PC-9 (cell line): ENCODE measurements at places on chromosomes 1 and 21.

- no peak for DNase-seq
Measured at GRCh38 chr1:109316506-109316905, 9.7 kb upstream of the MYBPHL start.

DNA sequence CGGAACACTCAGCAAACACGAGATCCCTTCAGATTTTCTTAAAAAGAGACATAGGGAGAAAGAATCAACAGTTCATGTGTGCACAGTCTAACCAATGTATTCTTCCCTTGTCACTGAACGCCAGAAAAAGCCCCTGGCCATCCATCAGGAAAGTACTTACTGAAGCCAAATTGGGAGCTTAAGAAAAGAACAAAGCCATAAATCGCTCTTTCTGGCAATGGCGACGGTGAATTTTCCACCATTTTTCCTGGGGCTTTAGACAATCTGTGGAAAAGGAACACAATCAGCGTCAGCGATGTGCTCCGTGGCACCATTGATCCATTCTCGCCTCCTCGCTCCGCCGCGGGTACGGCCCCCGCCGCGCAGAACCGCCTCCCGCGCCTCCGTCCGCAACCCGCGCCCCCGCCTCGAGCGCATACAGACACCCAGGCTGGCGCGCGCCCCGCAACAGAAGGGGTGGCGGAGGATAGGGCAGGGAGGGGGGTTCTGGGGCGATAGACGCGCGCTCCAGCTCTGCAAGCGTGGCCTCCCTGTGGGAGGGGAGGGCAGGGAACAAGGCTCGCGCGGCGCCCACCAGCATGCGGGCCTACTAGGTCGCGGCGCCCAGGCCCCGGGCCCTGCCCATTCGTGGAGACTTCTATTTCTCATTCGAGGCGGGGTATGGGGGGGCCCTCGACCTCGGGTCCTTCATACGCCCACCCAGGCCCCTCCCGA, 440 bp downstream of the PIGP start:
- DNase-seq: peak; percentile 50

GRCh38 chr1:21608798-21609197, 60.4 kb downstream of the RAP1GAP start:
- no peak for DNase-seq

DNA sequence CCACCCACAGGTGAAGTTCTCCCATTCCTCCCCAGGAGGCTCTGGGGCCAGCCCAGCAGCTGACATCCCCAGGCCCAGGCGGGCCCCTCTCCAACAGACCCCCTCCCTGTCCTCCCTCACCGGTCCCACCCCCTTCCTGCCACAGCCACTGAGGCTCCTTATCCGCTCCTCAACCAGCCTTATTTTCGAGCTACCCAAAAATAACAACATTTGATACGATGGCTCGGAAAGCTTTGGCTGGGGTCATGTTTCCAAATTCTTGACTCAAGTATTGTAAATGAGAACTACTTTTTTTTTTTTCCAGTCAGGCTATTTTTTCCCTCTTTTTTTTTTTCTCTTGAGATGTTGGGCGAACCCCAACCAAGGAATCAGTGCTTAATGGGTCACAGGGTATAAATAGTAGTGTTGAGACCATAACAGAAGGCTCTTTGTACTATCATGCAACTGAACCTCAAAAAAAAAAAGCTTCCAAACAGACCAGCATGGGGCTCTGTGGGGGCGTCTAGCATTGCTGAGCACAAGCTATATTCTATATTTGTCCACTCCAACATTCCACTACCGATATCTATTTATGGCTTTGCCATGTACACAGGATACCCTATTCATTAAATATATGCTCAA, 27.2 kb downstream of the IRF2BP2 start:
- DNase-seq: no peak

GRCh38 chr1:152459596-152460528, 45.8 kb upstream of the CRNN start:
- peak; percentile 39 for DNase-seq

DNA sequence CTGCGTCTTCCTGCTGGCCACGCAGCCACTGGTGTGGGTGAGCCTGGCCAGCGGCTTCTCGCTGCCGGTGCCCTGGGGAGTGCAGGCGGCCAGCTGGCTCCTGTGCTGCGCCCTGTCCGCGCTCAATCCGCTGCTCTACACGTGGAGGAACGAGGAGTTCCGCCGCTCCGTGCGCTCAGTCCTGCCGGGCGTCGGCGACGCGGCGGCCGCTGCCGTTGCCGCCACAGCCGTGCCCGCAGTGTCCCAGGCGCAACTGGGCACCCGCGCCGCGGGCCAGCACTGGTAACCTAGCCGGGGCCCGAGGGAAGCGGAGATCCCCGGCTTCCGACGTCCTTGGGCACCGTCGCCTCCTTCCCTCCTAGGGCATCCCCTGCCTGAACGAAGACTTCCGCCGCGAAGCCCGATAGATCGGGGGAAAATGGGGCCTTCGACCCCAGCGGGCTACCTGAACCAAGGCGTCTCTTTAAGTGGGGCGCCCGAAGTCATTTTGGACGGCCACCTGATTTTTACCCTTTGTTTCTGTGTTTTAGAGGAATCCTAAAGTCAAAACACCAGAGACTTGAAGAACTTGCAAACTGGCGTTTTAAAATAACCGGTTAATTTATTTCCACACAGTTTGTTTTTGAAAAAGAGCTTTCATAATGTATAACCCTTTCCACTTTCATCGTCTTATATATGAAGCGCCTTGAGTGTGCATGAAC, 2.0 kb downstream of the GPR88 start:
- DNase-seq: no peak

DNA sequence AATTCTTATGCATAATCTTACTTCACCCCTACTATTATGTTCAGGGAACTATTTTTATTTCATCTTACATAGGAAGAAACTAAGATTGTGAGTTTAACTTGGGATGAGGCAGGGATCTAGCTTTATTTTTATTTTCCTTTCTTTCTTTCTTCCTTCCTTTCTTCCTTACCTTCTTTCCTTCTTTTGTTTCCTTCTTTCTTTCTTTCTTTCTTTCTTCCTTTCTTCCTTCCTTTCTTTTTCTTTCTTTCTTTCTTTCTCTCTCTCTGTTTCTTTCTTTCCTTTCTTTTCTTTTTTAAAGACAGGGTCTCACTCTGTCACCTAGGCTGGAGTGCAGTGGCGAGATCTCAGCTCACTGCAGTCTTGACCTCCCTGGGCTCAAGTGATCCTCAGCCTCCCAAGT, 28.9 kb downstream of the NEK2 start:
- DNase-seq: no peak

DNA sequence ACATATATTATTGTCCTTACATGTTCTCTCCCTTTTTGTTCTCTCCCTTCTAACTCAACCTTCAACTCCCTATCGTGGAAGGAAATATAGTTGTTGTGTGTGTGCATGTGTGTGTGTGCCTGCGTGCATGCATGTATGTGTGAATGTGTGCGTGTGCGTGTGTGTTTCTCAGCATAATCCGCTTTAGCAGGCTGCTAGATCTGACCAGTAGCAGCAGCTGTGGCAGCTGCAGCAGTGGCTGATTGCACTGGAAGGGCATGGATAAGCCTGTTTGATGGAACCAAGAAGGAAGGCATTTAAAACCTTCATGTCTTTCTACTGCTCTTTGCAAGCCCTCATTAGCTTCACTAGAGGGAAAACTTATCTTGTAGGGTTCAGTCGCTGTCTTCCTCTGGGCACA, 65.6 kb upstream of the IRF2BP2 start:
- DNase-seq: no peak

GRCh38 chr21:34922479-34922878, 126.6 kb downstream of the RUNX1 start:
- no peak for DNase-seq

- DNase-seq: no peak
Measured at GRCh38 chr1:181659321-181659957, 176.1 kb downstream of the CACNA1E start.

DNA sequence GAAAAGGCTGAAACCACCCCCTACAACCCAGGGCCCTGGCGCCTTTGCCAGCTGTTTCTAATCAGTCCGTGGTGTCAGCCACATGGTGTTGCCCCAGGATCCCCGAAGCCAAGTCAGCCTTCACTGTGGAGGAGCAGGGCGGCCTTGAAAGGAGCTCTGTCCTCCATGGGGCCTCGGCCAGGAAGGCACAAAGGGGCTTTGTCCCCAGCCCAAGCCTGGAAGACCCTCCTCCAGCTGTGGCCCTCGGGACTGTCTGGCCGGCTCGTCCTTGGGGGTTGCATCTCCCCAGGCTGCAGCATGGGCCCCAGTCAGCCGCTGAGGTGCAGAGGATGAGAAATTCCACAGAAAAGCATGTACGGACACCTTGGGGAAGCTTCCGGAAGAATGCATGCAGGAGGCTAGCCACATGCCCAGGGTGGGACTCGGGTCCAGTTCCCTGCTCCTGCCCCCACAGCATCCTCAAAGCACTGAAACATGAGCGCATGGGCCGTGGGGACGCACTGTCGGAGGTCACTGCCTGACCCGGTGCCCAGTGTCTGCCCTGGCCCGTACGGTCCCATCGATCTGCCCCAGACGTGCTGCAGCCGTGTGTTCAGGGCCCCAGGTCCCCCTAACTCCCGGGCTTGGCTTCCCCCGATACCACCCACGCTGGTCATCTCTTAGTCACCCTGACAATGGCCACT, 38.6 kb upstream of the POFUT2 start:
- DNase-seq: no peak

GRCh38 chr1:180947901-180948640, 35.4 kb downstream of the KIAA1614 start:
- peak; percentile 39 for DNase-seq

- no peak for DNase-seq
Measured at GRCh38 chr1:51422367-51423072, 92.2 kb upstream of the TTC39A start.

DNA sequence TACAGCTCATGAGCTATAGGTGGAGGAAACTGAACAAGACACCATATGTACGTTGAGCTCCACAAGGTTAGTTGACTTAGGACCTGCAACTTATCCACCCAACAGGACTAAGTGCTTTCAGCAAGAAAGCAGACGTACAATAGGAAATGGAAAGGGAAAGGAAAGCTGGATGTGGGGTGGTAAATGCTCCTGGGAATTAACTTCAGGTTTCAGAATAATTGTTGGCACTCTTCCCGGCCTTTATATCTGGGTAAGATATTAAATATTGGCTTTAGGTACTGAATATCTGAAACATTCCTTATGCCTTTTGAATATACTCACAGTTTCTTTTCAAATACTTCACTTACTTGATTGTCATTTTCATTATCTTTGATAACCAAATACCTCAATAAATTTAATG, 36.3 kb downstream of the GLMN start:
- peak; percentile 35 for DNase-seq

DNA sequence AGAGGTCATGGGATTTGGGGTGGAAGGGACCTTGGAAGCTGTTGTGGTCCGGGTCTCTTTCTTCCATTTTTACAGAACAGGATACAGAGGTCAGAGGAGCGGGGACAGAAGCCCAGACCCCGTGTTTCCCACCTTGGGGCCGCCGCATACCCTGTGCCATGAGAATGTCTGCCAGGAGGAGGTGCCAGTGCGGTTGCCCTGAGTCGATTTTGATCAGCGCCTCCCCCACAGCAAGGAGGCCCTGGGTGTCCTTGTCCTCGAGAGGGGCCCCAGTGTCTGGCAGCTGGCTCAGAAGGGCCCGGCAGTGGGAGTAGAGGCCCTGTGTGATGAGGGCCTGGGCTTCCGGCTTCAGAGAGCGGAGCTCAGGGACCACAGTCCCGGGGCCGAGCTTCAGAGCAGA, 12.3 kb upstream of the MMEL1 start:
- no peak for DNase-seq

GRCh38 chr1:97654876-97655585, 265.8 kb downstream of the DPYD start:
- no peak for DNase-seq

DNA sequence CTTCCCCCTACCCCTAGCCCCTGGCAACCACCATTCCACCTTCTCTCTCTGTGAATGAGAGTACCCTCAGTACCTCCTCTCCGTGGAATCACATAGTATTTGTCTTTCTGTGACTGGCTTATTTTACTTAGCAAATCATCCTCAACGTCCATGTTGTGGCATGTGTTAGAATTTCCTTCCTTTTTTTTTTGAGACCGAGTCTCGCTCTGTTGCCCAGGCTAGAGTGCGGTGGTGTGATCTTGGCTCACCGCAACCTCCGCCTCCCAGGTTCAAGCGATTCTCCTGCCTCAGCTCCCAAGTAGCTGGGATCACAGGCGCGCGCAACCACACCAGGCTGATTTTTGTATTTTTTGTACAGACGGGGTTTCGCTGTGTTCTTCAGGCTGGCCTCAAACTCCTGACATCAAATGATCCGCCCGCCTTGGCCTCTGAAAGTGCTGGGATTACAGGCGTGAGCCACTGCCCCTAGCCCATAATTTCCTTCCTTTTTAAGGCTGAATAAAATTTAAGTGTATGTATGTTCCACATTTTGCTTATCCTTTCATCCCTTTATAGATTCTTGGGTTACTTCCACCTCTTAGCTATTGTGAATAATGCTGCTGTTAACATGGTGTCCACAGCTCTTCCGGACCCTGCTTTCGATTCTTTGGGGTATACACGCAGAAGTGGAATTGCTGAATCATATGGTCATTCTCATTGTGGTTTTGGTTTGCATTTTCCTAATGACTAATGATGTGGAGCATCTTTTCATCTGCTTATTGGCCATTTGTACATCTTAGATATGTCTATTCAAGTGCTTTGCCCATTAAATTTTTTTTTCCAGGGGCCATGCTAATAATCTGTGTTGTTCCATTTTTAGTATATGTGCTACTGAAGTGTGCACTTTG, 32.3 kb downstream of the ERRFI1 start:
- DNase-seq: no peak
